CD4-positive, alpha-beta T cell treated with Interferon gamma for 1 hour (primary cell): ENCODE measurements at places on chromosomes 2 and 18.

DNA sequence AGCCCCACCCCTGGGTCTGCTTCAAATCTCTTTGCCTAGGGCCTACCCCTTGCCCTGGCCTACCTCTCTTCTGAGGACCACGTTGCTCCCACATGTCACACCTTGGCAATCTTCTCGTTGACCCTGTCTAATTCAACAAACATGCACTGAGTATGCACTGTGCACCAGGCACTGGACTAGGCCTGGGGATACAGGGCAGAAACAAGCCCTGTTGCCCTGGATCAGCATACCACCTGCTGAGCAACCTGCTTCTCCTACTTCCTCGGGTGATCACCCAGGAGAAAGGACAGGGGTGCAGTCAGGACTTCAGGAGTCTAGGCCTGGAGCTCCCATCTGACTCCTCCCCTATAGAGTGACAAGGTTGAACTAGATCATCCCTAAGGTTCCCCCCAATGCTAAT, 9.7 kb downstream of the WNT10A start:
- no peak for DNase-seq

- DNase-seq, result no peak
Observed at GRCh38 chr18:43271593-43272432, 5.5 kb downstream of the SYT4 start.

GRCh38 chr2:156191527-156191926, 141.0 kb downstream of the NR4A2 start:
- no peak for DNase-seq

- DNase-seq, result no peak
Observed at GRCh38 chr2:160005908-160006307, 56.5 kb downstream of the PLA2R1 start.

- no peak for DNase-seq
Observed at GRCh38 chr2:175930504-175930903, 71.6 kb downstream of the LNPK start.

- no peak for DNase-seq
Observed at GRCh38 chr2:54529935-54530334, 73.8 kb downstream of the SPTBN1 start.

- DNase-seq, result no peak
Observed at GRCh38 chr18:11785444-11786055, 65.7 kb upstream of the CHMP1B start.

- DNase-seq, result no peak
Observed at GRCh38 chr18:47978603-47979002, 48.1 kb upstream of the SMAD2 start.

DNA sequence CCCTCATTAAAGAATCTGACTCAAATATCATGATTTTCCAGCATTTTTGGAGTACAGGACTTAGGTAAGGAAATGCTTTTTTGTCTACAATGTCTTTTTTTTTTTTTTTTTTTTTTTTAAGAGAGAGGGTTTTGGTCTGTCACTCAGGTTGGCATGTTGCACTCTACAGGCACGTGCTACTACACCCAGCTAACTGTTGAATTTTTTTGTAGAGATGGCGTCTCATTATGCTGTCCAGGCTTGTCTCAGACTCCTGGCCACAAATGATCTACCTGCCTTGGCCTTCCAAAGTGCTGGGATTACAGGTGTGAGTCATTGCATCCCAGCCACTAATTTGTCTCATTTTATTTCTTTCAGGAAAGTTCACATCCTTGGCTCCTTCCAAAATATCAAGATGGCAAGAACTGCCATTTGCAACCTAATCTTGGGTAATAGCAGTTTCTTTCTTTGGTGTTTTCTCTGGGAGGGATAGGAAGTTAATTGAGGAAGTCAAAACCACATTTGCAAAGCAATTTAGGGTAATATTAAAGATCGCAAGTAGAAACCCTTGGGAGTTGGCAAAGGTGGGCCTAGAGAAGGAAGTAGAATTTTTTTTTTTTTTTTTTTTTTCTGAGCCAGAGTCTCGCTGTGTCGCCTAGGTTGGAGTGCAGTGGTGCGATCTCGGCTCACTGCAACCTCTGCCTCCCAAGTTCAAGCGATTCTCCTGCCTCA, 15.5 kb downstream of the PNO1 start:
- DNase-seq, result no peak

GRCh38 chr2:242056026-242056425, 186.5 kb downstream of the RTP5 start:
- DNase-seq, result no peak

- DNase-seq, result no peak
Observed at GRCh38 chr2:12486205-12487118, 230.3 kb upstream of the TRIB2 start.
